ENCODE measurements at places on chromosomes 16 and 17.

GRCh38 chr17:7807206-7807605 lies 26.8 kb upstream of the KDM6B start:
- no peak for DNase-seq

- DNase-seq, result no peak
These were observed 14.0 kb downstream of the SUPT6H start for GRCh38 chr17:28675980-28676379.

DNA sequence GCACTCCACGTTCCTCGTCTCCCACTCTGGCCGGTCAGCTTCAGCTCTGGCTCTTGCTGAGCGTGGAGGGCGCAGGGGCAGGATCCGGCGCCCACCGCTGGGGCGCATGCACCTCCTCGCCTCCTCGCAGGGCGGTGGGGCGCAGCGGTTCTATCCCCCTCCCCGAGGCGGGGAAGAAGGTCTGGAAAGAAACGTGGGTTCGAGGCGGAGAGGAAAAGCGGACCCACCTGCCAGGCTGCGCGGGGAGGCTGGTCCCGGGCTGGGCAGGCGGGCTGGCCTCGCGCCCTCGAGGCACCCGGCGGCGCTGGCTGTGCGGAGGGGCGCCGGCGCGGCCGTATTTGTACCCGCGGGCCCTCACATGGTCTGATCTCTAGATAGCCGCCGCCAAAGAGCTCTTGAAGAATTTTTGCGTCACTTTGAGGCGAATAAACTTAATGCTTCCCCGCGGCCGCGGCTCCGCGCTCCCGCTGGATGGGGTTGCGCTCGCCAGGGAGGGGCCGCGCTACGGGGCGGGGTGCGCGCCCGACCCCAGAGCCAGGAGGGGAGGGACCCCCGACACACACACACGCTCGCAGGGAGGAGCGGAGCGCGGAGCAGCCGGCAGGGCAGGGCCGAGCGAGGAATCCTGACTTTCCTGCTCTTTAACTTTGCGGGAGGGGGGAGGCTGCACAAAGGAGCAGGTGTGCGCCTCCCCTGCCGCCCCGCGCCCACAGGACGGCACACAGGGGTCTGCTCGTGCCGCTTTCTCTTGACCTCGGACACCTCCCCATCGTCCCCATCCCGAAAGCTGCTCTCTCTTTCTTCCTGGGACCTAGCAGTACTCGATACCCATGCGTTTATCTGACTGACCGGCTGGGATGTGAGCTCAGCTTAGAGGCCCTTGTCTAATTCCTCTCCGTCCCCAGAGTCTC lies at the start of gene SLC6A4:
SLC6A4 (minus strand) TSS at position 312 of the 911 bp plus-strand sequence. CDS start 13,739 bp downstream, outside the sequence.
- no peak for DNase-seq

- no peak for DNase-seq
These were observed 251.6 kb upstream of the TNRC6C start for GRCh38 chr17:77706938-77707337.

DNA sequence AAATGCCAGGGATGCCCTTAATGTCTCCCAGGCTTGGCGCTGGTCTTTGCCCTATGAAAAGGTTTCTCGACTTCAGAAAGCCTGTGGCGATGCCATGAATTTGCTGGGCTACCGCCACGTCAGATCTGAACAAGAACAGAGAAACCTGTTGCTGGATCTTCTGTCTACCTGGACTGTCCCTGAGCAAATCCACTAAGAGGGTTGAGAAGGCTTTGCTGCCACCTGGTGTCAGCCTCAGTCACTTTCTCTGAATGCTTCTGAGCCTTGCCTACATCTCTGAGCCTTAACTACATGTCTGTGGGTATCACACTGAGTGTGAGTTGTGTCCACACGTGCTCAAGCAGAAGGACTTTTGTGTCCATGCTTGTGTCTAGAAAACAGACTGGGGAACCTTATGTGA lies 11.4 kb downstream of the CHST4 start:
- DNase-seq, result no peak

DNA sequence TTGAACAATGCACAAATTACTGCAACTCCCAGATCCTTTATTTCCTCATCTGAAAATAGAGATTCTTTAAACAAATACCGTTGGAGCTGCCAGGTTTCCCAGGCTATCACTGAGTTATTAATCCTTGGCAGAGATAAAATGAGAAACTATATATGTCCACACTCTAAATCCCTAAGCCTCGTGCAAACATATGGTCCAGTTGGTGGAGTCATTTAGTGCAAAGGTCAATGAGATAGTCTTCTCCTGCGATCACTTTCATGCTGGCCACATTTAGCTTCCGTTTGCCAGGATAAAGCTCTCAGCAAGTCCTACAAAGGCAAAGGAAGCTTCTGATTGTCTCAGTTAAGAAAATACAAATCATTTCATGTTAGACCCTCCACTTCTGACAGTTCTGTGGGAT lies 11.0 kb downstream of the GRIN2A start:
- DNase-seq, result no peak

All from stimulated activated CD8-positive, alpha-beta memory T cell treated with anti-CD3 and anti-CD28 coated beads, Interleukin-7, amount 100 ng/mL, for 4 hours (primary cell).